ENCODE measurements at places on chromosomes 13 and 19.
A peak's percentile ranks its signal among the peaks of the same experiment; 100 is the strongest.

GRCh38 chr19:41492843-41493242 lies 49.9 kb downstream of the ERICH4 start:
- no peak for DNase-seq

- peak; percentile 20 for DNase-seq
Observed at GRCh38 chr13:51797664-51798488, 6.1 kb downstream of the DHRS12 start.

- DNase-seq: no peak
Observed at GRCh38 chr13:35760735-35761281, 284.3 kb upstream of the MAB21L1 start.

DNA sequence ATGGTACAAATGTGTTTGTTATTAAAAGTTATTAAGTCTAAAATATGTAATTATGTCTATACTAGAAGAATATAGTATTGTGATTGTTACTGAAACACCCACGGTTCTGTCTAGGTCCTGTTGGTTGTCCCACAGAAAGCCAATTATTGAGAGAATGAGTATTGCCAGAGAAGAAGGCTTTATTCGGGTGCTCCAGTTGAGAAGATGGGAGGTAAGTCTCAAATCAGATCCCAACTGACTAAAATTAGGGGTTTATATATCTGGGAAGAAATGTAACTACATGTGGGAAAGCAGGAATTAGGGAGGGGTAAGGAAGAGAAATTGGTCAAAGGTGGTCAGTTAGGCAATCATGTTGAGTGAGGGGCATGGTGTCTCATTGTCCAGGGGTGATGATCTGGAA lies 798.4 kb downstream of the PCDH17 start:
- DNase-seq: no peak

- peak; percentile 77 for DNase-seq
Observed at GRCh38 chr13:100211016-100211710, 122.3 kb downstream of the PCCA start.

DNA sequence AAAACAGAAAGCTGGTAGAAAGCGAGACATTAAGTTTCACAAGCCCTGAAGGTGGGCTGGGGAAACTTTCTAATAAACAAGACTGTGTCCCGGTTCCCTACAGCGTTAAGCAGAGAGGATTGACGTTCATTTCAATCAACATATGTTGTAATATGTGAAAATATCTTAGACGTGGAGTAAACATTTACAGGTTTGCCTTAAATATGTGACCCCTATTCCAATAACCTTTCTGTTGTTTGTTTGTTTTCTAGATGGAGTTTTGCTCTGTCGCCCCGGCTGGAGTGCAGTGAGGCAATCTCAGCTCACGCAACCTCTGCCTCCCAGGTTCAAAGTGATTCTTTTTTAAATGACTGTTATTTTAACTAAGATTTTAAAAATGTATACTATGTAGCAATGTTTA lies 526.2 kb downstream of the SUCLA2 start:
- no peak for DNase-seq

DNA sequence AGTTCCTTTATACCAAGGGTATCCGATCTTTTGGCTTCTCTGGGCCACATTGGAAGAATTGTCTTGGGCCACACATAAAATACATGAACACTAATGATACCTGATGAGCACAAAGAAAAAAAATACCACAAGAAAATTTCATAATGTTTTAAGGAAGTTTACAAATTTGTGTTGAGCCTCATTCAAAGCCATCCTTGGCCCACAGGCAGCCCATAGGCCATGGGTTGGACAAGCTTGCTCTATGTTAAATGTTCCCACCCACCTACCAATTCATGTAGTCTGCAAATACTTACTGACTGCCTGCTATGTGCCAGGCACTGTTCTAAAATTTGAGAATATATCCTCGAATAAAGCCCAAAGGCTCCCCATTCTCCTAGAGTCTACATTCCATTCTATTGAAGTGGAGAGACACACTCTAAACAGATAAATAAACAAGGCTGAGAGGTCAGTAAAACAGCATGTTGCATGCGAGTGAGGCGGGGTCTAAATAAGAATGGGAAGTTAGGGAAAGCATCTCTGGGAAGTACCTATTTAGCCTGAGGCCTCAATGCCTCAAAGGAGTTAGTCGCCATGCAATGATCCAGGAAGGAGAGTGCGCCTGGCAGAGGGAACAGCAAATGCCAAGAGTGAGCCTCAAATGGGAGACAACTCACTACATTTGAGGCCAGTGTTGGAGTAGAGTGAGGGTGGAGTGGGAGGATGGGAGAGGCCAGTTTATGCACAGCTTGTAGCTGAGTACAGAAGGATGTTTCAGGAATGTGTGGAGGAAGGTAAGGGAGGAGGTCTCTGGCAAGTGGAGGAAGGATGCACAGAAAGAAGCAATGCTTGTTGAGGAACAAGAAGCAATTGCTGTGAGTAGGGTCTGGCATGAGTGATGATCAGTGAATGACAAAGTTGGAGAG lies 52.5 kb upstream of the CLDN10 start:
- peak; percentile 36 for DNase-seq

DNA sequence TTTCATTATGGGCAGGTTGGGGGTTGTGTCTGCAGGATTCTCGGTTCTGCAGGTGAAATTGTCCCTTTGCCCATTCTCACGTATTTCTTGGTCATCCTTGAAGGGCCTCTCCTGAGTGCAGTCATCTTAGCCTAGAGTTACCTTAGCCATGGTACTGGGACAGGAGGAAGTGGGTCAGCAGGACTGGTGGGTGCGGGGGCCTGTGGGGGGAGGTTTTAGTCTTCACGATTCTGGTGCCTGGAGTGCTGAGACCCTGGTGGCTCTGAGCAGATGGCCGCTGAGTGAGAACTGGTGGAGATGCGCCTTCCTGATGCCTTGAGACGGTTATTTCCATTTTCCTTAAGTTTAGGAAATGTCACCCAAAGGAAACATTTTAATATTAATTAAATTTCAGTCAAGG lies 11.8 kb downstream of the COL4A2 start:
- DNase-seq: no peak

DNA sequence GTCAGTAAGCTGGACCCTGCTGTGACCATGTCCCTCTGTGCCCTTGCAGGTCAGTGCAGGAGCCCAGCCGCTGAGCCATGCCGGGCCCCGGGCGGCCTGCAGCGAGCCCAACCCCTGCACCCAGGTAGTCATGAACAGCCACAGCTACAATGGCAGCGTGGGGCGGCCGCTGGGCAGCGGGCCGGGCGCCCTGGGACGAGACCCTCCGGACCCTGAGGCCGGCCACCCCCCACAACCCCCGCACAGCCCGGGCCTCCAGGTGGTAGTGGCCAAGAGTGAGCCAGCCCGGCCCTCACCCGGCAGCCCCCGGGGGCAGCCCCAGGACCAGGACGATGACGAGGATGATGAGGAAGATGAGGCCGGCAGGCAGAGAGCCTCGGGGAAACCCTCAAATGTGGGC lies 6.9 kb downstream of the KCNN1 start:
- DNase-seq: no peak

GRCh38 chr13:30735872-30736175 lies 481 bp downstream of the ALOX5AP start:
- no peak for DNase-seq

DNA sequence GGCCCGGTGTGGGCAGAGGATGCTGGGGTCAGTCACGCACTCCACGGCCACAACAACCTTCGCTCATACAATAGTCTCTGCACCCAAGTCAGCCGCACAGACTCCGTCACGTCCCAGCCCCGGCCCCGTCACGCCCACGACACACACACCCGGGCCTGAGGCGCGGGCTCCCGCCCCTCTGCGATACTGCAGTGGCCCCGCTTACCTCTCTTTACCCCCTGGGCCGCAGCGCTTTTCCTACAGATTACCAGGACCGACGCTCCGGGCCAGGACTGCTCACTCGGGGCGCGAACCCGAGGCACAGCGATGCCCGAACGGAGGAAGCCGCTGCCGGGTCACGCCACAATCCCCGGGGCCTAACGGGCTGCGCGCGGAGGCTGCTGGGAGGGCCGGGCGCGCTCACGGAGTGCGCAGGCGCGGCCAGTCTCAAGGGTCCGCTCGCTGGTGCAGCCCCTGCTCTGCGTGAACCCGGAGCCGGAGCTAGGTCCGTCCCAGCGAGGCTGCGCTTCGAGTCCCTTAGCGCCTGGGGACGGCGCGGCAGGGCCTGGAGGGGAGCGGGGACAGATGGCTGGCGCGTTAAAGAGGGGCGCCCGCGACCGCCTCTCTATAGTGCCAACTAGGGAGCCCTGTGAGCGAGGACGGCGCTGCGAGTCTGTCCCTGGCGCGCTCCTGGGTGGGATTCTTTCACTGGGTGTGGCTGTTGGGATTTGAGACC lies at the start of gene ZFP82:
Gene ZFP82 (minus strand): TSS at position 358 of the 715 bp plus-strand sequence. CDS start 8,855 bp downstream, outside the sequence.
- DNase-seq: peak; percentile 74

DNA sequence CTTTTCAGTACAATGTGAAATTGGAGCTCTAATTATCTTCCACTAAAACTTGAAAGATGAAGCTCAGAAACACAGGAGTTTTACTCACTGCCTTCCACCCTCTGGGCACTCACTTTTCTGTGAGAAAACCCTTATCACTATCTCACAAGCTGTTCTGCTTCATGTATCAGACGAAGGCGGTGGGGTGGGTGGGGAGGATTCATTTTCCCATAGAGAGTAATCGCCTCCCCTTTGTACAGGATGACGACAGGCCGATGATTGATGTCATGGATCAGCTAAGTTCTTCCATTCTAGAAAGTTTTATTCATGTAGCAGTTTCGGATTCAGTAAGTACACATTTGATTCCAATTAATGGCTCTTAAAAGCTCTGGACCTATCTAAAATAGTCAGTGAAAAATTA lies 139.9 kb downstream of the ZAR1L start:
- DNase-seq: no peak

DNA sequence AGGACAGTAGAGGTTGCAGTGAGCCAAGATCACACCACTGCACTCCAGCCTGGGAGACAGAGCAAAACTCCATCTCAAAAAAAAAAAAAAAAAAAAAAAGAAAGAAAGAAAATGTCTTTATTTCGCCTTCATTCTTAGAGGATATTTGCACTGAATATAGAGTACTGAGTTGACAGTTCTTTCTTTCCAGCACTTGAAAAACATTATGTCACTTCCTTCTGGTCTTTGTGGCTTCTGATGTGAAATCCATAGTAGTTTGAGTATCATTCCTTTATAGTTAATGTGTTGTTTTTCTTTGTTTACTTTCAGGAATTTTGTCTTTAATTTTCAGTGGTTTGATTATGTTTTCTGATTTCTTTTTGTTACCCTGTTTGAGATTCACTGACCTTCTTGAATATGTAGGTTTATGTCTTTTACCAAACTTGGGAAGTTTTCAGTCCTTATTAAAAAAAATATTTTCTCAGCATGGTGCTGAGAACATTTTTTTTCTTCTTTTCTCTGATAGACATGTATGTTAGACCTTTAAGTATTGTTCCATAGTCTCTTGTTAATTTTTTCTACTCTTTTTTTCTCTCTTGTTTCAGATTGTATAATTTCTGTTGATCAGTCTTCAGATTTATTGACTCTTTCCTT lies 50.1 kb downstream of the PCCA start:
- DNase-seq: peak; percentile 29

- DNase-seq: no peak
Observed at GRCh38 chr19:47713046-47714021, at the start of gene EHD2. TSS of gene EHD2 (plus strand) at chr19:47713422. CDS start at chr19:47716613, 3,191 bp downstream.

DNA sequence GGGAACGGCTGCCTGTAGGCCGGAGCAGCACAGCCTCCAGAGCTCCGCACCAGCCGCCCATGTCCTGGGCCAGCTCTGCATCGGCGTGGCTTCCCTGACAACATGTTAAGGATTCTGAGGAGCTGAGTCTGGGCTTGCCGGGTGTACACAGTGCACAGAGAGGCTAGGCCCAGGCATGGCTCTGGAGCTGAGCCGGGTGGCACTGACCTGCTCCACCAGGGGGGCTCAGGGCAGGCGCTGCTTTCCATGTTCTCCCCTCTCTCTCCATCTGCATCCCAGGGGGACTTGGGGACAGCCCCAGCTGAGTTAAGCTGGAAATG lies 31.6 kb downstream of the AP1M1 start:
- no peak for DNase-seq

- peak; percentile 45 for DNase-seq
Observed at GRCh38 chr13:74289861-74290773, 155.9 kb upstream of the KLF12 start.
